ENCODE measurements at places on chromosomes 7 and 10.

DNA sequence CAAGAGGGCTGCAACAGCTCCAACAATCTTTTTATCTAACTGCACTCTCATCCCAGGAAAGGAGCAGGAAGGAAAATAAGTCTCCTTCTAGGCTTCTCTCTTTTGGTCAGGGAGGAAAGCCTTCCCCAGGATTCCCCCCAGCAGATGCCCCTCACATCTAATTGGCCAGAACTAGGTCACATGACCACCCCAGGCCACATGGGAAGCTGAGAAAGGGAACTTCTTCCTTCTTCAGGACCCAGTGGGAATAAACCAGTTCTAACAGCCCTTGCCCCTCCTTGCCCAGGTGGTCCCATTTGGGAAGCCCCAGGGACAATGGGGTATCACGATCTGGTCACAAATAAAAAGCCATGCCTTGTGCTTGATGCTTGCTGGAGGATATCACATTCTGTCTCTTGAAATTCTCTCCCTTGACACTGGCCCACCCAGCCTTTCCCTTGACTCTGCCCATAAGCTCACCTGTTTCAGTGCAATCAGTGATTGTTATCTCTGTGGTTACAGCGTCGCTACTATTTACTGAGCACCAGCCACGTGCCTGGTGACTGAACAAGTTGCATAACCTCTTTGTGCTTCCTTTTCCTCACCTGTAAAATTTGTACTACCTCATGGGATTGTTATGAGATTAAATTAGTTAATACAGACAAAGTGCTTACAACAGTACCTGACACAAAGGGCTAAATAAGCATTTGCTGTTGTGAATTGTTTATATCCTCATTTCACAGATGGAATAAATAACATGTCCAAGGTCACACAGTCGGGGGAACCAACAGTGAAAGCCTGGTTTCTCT is 9.0 kb upstream of the TACR2 start:
- no peak for DNase-seq

- DNase-seq, result no peak
These were observed 300.0 kb upstream of the C7orf33 start for GRCh38 chr7:148290538-148290937.

DNA sequence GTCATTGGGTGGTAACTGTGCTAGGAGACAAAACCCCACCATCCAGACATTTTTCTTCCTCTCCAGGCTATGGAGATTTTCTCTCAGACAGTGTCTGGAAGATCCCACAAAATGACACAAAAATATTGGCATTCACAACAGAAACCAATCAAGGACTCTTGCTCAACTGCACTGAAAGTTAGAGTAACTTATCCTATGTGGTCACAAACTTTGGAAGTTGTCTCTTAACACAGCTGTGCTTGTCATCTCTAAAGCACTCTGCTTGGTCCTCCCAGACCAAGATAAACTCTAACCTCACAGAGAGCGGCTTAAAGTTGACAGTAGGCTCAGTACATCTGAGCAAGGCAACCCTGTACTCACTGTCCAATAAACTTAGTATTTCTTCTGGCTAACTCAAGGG is 74.9 kb downstream of the AKR1C4 start:
- no peak for DNase-seq

GRCh38 chr7:149462101-149462520 is 1.2 kb upstream of the ZNF777 start:
- DNase-seq, result no peak

- DNase-seq, result no peak
These were observed 7.6 kb downstream of the ARMC10 start for GRCh38 chr7:103082497-103082896.

GRCh38 chr10:43229208-43230061 is 37.4 kb downstream of the RASGEF1A start:
- no peak for DNase-seq

All from Ammon's horn (tissue), 1 donor.